CD4-positive, alpha-beta T cell (primary cell): ENCODE measurements at places on chromosomes 5 and 9.

DNA sequence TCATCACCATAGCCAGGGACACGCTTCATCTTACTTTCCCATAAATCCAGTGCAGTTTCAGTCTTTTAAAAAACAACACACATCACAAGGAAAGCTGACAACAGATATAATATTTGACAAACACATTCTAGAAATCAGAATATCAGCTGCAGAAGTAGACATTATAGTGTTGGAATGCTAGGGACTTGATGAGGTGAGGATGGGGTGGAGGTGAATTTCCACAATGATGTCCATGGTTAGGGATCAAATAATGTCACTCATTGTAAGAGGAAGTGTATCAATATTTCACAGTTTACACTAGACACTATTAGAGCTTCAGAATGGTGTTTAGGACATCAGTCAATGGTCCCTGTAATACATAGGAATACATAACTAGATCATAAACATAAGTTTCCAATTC is 7.0 kb downstream of the FST start:
- DNase-seq: no peak

DNA sequence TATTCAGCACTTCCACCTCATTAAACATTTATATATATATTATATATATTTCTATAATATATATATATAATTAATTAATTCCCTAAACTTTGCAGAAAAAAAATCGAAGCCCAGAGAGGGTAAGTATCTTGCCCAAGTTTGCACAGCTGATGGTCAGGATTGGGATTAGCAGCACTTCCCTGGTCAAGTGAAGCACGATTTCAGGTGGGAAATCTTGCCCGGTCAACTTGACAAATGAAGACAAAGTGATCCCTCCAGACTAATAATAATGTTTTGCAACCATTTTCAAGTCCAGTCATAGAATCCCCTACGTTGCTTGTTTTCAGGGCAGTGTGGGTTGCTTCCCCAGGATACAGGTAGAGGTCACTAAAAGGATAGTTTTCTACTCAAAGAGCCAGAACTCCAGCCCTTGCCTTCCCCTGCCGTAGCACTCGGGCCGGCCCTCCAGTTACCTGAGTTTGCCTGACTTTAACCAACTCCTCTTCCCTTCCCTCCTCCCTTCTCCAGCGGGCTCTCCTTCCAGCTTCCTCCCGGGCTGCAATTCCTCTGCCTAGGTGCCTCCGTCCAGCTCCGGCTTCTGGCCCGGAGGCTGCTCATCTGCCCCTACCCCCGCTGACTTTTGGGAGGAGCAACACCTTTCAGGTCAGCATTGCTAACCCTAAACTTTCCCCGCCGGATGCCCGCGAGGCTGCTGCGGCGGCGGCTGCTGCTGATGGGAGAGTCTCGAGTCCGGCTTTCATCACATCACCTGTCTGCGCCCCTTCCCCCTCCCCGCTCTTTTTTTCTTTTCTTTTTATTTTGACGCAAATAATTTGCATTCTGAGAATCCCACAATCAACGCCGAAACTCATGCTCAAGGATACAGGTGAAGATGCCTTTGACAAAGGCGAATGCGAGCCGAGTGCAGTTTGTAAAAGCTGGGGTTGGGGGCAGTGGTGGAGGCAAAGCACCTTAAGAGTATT is 930 bp downstream of the PRLR start:
- peak; percentile 5 for DNase-seq

DNA sequence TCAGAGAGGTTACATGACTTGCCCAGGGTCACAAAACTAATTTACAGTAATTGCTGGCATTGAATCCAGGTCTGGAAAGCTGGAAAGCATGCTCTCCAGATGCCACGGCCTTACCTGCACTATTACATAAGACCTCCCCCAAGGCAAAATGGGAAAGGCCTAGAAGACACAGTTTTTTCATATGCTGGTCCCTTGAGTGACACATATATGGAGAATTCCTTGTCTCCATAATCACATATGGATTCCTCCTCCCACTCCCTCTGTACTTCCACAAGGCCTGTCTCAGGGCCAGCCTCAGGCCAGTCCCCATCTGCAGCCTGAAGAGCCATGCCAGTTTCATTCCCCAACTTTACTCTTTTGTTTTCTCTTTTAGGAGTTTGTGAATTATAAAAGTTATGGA is 28.6 kb upstream of the MEIKIN start:
- no peak for DNase-seq

DNA sequence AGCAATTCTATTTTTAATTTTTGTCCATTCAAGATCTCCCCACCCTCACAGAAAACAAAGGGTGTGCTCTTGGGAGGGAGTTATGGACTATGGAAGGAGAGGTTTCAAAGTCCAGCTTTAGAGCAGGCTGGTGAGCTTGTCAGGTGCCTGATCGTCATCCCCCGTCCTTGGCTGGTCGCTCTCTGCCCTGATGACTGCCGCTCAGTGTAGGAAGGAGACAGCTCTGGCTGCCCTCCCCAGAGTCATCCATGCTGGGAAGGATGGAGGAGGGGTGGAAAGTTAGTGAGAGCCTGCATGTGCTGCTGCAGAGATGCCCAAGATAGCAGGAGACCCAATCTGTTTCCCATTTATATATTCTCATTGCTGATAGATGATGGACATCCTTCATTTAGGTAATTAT is 96.6 kb downstream of the NLN start:
- no peak for DNase-seq

- no peak for DNase-seq
Observed at GRCh38 chr9:135244271-135245221, 157.1 kb downstream of the OLFM1 start.

DNA sequence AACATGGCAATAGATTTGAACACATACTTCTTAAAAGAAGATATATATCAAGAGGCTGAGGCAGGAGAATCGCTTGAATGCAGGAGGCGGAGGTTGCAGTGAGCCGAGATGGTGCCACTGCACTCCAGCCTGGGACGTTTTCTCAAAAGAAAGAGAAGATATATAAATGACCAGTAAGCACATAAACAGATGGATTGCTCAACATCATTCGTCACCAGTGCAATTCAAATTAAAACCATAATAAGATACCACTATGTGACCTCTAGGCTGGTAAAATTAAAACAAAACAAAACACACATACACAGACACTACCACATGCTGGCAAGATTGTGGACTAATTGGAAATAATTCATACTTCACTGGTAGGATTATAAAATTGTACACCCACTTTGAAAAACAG is 5.3 kb upstream of the TXN start:
- no peak for DNase-seq

- no peak for DNase-seq
Observed at GRCh38 chr9:97660340-97660739, 26.7 kb downstream of the NCBP1 start.

DNA sequence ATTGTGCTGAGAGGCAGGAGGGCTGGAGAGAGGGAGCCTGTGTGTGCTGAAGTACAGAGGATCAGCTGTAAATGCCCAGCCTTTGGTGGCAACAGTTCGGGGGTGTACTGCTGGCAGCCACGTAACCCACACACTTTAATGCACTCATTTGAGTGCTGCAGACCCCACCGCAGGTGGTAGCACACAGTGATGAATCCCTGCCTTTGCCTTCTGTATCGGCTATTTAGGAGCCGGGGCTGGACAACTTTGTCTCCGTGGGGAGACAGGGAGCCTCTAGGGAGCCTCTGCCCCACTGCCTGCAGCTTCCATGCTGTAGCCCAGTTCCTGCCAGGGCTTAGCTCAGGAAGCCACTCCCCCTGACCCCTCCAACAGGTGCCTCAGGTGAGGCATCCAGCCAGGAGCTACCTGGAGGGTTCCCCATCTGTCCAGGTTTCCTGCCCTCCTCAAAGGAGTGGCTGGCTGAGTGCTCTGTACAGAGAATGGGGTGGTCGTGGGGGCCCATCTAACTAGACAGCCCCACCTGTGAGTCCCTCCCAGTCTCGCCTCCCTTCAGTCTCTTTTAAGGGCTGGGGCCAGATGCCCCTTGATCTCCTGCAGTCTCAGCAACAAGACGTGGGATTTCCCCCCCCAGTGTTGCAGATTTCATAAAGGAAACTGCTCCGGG is 44.5 kb downstream of the SECISBP2 start:
- no peak for DNase-seq

GRCh38 chr9:21965401-21965951 is 28.7 kb downstream of the CDKN2A start:
- peak; percentile 59 for DNase-seq

- DNase-seq: no peak
Observed at GRCh38 chr9:37583522-37584121, 7.4 kb upstream of the FBXO10 start.

DNA sequence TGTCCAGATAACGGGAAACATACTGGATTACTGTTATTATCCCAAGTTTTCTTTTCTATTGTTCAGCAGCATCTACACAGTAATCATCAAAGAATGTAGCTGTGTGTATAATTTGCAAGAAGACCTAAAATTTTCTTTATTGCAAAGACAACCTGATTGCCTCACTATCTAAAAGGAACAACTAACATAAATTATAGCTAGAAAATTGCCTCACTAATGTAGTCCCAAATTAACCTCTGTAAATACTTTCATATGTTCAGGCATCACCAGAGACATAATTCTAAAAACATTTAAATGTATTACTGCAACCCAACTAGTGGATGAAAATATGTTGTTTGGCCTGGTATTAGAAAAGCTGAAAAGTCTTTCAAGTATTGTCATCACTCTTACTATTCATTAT is 275.4 kb downstream of the CDH12 start:
- DNase-seq: no peak

DNA sequence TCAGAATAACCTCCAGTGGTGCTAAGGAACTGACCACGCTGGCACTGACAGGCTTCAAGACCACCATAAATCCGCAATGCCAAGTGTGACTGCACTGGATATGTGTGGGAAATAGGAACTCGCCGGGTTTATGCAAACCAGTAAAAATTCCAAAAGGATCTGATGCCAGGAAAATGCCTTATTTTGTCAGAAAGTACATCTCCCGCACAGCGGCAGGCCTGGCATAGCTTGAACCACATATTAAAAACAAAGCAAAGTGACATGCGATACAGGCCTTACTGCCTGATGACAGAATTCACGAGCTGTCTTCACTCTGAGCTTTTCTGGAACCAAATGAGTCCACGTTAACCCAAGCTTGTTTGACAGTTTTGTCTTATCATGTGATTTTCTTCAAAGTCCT is 139.6 kb downstream of the GLIS3 start:
- DNase-seq: no peak

- no peak for DNase-seq
Observed at GRCh38 chr9:78239506-78239905, 3.6 kb downstream of the CEP78 start.

DNA sequence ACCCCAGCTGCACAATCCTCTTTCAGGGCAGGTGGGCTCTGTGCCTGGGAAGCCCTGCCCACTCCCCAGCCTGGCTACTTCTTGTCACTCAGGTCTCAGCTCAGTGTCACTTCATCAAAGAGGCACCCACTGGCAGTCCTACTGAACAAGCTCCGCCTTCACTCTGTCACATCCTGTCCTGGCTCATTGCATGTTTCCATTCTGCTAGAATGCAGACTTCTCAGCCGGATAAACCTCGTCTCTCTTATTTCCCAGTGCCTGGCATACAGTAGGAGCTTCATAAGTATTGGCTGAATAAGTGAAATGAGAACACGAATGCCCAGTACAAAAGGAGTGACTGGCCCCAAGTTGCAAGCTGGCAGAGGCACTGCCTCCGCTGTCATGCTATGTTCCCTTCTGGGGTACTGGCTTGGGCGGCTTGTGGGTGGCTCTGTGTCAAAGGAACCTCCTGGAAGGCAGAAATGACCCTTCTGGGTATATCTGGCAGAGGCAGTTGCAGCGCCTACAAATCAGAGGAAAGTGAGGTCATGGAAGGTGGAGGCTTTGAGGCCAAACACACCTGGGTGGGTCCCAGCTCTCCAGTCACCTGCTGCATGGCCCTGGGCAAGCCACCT is 98.3 kb upstream of the PHYKPL start:
- DNase-seq: peak; percentile 8

- DNase-seq: no peak
Observed at GRCh38 chr5:95729115-95730010, 1.8 kb upstream of the RHOBTB3 start.

- DNase-seq: no peak
Observed at GRCh38 chr5:159700016-159700415, 216.3 kb upstream of the ADRA1B start.

- DNase-seq: no peak
Observed at GRCh38 chr5:176646707-176647029, 616 bp upstream of the TSPAN17 start.

GRCh38 chr9:133342570-133342969 is 5.4 kb downstream of the MED22 start:
- no peak for DNase-seq

DNA sequence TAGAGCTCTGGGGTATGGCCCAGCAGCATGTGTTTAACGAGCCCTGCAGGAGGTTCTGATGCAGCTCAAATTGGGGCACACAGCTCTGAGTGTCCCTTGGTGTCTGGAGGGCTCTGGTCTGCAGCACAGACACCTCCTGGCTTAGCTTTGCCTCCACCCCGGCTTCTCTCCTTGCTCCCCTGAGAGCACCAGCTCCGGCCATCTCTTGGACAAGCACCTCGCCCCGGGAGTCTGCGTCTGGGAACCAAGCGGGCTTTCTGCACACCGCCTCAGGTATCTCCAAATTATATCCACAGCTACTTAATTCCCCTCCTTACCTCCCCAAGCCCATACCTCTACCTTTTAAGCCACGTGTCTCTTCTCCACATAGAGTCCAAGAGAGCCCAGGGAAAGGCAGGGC is 83.7 kb upstream of the IRX4 start:
- DNase-seq: no peak

DNA sequence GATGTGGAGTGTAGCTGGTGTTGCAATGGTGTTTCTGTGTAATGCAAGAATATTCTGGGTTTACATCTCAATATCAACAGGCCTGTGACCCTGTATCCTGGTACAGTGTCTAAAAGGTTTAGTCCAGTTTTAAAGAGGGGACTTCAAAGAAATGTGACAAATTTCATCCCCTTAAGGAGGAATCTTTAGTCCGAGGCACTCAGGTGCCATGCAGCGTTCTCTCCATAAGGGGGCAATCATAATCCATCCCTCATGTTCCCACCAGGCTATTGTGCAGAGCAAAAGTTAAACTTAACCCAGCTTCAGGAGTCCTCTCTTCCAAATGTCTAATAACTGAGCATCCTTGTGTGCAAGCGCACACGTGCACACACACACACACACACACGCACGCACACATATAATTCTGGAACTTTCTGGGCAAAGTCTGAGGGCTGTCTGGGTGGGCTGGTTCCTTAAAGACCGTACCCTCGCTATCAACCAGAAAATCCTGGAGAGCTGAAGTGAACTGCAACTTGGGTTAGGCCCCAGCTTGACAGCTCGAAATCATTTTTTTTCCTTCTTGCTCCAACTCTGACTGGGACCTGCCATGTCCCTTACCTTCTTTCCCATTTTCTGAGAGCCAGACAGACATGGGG is 46.0 kb downstream of the CRB2 start:
- DNase-seq: no peak

GRCh38 chr9:90616806-90617205 is 25.8 kb downstream of the DIRAS2 start:
- no peak for DNase-seq

GRCh38 chr5:107103522-107103921 is 567.2 kb downstream of the EFNA5 start:
- no peak for DNase-seq

GRCh38 chr5:127416906-127417305 is 100.5 kb upstream of the PRRC1 start:
- DNase-seq: no peak

GRCh38 chr5:76175051-76175666 is 92.0 kb downstream of the SV2C start:
- DNase-seq: peak; percentile 36

- no peak for DNase-seq
Observed at GRCh38 chr9:94178927-94179326, 80.2 kb upstream of the ZNF169 start.

GRCh38 chr9:1051584-1052275 is 1.6 kb downstream of the DMRT2 start:
- DNase-seq: no peak
